ENCODE measurements at places on chromosomes 12 and 14. TPM values are rescaled to one million over a fixed set of nuclear protein-coding genes. Genes with fewer than 3 reads are reported as not detected.

DNA sequence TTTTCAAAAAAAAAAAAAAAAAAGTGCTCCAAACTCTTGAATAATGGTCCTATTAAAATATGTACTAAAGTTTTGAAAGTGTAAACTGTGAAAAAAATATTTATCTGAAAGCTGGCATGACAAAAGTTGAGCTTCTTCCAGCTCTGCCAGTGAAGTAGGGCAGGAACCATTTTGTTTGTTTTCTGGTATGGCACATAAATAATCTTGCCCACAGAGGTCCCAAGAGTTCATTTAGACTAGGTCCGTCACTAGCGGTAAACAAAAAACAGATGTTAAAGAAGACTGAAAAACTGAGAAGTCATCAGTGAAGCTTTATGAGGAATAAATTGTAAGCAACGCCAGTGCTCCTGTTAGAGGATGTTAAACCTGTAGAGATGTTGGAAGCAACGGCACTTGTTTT lies 7.0 kb downstream of the ERP27 start:
- DNase-seq: no peak

- no peak for DNase-seq
Measured at GRCh38 chr14:53709381-53709780, 247.2 kb downstream of the BMP4 start.

GRCh38 chr12:121857322-121858246 lies 1.1 kb downstream of the HPD start:
- DNase-seq: no peak

DNA sequence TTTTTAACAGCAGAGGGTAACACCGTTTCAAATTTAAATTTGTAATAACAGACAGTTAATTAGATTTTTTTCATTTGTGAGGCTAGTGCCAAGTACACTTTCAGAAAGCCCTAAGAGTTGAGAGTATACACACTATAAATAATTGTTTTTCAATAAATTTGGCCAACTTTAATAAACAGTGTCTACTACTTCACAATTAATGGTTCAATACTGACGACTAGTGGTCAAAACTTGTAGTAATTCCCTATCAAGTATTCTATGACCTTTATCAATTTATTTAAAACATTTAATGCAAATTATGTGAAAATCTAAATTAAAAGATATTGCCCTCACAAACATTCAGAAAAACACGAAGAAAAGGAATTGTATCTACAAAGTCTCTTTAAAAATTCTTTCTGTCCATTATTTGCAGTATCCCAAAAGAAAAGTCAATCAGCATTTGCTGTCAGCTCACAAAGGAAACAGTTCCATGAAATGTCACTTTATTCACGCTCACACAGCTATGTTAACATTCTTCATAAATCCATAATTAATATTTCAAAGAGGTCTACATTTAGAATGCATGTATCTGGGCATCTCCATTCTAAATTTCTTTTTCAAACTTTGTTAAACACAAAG lies 91.2 kb downstream of the CEP128 start:
- DNase-seq: peak; percentile 21

- no peak for DNase-seq
Measured at GRCh38 chr12:46660719-46661109, 165.1 kb downstream of the SLC38A4 start.

GRCh38 chr12:120677765-120678473 lies 9.0 kb upstream of the MLEC start:
- no peak for DNase-seq

DNA sequence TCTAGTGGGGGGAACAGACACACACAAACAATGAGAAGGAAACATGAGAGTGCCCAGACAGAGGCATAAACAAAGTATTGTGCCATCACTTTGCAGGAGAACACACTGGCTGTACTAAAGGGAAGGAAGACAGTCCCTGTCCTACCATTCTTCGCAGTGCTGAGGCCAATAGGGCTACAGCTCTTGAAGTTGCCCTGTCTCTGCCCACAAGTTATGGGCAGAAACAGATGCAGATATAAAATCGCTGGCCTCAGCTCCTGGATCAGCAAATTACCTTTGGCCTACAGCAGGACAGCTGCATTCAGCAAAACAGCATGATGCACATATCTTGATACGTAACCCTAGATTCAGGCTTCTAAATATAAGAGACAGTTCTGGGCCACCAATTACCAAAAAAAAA lies 23.0 kb upstream of the PRKAB1 start:
- DNase-seq: no peak

DNA sequence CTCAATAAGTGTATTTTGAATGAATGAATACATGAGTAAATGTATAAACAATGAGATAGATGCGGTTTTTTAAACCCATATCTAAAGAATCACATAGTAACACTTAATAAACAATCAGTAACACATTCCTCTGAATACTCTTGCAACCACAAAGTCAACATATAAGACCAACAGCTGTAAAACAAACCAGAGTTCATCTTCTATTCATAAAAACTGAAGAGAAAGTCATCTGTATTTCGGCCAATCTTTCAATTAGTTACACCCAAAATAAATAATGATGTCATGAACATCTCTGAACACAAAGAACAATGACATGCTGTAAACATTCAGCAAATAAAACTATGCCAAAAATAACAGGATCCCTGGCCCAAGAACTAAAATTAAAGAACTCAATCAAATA lies 47.2 kb downstream of the ARMH4 start:
- DNase-seq: no peak

GRCh38 chr14:34403646-34404045 lies 58.4 kb downstream of the SPTSSA start:
- no peak for DNase-seq

- DNase-seq: no peak
Measured at GRCh38 chr14:97692084-97692483, 894.9 kb downstream of the VRK1 start.

GRCh38 chr12:110578694-110579534 lies 4.2 kb downstream of the PPTC7 start:
- DNase-seq: peak; percentile 88

- no peak for DNase-seq
Measured at GRCh38 chr12:1766110-1766509, 54.3 kb upstream of the LRTM2 start.

GRCh38 chr12:127162307-127162706 lies 1104.7 kb upstream of the TMEM132C start:
- peak; percentile 23 for DNase-seq

GRCh38 chr12:64877363-64878004 lies 53.0 kb downstream of the TBC1D30 start:
- no peak for DNase-seq

DNA sequence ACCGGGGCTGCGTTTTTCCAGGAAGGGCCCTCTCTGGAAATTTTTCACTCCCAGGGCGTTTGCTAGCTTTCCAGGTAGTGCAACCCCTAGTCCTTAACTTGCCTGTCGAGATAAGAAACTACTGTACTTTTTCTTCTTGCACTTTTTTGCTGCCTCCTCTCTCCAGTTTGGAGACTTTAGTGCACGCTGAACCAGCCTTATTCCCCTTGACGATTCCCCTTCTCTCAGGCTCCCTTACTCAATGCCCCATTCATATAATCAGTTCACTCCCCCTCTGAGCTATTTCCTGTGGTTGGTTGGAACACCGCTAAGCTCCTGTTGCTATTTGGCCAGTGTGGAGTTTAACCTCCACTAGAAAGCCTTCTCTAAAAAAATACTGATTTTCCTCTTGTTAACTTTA lies 682 bp downstream of the CREBL2 start:
- no peak for DNase-seq

DNA sequence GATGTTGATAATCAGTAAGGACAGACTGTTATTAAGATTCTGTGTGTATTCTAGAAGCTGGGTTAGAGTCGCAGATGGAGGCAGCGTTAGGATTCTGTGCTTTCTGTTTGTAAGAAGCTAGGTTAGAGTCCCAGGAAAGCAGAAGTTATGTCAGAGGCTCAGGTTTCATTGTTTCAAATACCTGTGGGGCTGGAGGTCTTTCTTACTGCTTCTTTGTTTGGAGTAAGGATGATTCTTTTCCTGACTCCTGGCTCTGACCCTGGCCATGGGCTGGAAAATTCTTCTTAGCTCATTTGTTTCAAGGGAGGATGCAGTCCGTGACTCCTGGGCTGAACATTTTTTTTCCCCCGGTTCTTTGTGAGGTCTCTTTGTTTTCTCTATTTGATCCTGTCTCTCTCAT lies 5.2 kb downstream of the MUCL1 start:
- DNase-seq: no peak

GRCh38 chr12:1517007-1517406 lies 77.4 kb downstream of the FBXL14 start:
- no peak for DNase-seq

GRCh38 chr12:4450551-4451112 lies 5.0 kb upstream of the FGF6 start:
- DNase-seq: no peak

GRCh38 chr12:84910549-84911241 lies 1.9 kb downstream of the SLC6A15 start:
- DNase-seq: no peak

- no peak for DNase-seq
Measured at GRCh38 chr14:37013078-37013477, 159.3 kb downstream of the SLC25A21 start.

DNA sequence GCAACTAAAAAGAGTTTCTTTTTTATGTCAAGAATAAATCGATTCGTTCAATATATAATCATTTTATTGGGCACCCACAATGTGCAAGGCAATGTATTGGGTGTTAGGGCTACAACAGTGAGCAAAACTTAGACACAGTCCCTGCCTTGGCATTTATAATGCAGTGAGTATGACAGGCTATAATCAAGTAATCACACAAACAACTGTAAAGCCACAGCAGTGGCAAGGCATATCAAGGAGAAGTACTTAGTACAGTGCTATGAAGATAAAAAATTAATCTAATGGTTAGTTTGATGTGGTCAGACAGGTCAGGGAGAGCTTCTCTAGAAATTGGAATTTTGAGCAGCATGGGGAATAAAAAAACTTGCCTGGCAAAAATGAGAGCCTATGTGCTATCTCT lies 39.5 kb upstream of the OTOGL start:
- no peak for DNase-seq

DNA sequence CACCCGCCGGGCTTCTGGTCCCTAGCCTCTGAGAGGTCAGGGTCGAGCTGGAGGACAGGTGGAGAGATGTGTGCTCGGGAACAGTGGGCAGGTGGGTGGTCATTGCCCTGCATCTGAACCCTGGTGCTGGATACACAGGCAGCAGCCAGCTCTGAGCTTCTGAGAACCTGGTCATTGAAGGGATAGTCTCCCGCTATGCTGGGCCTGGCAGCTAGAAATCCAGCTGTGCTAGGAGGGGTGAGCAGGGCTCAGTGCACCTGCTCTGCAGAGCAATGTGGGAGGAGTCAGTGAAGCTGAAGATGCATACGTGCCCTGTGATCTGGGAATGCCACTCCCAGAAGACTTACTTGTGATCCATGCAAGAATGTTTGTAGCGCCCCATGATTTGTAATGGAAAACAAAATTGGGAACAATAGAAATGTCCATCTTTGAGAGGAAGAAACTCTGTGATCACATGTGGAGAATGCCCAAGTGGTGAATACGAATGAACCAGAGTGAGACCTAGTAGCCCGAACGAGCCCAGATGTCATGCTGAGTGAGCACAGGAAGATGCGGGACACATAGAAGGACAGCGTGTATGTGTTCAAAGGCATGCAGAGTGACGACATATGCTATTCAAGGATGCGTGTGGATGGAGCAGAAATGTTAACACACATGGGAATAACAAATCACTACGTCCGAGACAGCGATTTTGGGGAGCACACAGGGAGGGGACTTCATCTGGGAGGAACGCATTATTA lies 63.4 kb downstream of the AACS start:
- DNase-seq: no peak

DNA sequence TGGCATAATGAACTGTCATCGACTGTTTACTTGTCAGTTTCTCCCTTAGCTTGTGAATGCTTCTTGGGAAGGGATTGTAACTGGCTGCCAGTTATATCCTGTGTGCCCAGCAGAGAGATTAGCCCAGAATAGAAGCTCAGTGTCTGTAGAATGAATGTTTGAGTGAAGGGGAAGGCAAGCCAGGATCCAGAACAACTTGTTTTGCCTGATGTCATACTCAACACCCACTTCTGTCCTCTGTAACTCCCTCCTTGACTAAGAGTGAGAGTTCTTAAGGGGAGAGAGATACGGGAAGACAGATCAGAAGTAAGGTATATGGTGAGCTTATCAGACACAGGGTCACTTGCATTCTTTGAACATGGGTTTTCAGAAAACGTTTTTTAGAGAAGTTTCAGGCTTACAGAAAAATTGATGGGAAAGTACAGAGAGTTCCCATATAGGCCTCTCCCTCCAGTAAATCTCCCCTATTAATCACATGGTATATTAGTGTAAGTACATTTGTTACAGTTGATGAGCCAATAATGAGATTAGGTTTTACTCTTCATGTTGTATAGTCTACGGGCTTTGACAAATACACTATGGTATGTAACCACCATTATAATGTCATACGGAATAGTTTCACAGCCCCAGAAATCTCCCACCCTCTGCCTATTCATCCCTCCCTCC lies 5.6 kb upstream of the SPPL3 start:
- DNase-seq: no peak

DNA sequence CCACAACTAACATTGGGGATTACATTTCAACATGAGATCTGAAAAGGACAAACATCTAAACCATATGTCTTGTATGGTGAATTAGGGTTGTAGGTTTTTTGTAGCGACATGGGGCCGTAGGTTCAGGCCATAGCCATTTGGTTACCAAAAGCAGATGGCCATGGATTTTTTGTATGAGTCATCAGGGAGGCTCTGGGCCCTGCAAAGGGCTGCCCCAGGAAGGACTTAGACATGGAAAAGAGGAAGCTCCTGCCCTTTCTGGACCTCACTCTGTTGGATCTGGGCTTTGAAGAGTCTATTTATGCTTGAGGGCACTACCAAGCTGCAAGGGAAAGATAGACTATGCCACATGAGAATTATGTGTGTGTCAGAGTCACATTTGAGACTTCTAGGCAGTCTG lies 89.3 kb upstream of the DHRS4 start:
- no peak for DNase-seq

DNA sequence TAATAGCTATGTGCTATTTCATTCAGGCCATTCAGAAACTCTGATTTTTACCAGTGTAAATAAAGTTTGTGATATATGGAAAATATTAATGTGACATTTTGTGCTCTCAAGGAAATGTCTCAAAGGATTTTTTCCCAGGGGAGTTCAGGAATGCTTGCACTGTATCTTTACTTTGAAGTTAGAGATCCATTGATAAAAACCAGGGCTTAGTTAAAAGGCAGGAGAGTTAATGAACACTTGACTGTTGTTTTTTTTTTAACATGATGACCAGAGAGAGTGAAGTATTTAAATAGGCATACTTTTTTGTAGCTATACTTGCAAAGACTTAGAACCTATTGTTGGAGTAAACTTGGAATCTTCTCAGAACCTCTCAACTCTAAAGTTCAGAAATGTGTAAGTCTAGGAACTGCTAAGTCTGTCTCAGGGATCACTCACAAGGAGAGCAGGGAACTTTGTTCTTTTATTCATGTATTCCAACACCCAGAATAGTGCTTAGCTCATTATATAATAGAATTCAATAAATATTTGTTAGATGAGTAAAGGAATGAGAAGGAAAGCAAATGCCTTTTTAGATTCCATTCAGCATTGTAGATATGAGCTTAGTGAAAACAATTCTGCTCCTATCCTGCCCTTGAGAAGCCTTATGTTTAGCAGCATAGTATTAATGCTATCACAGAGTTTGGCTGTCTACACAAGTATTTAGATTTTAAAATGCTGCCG lies 117.5 kb downstream of the DAAM1 start:
- no peak for DNase-seq

Gene RIMKLB
- total RNA-seq: 0.39 TPM

Gene ACSM4
- not detected for total RNA-seq

Gene TMEM121
- total RNA-seq: 5.5 TPM

Gene PSMB5
- total RNA-seq: 212 TPM

Gene LMNTD1
- total RNA-seq: not detected

Gene DPPA3
- total RNA-seq: not detected

Gene DIO2
- 0.10 TPM for total RNA-seq

Gene IRAK4
- 6.9 TPM for total RNA-seq

Gene PAPLN
- 9.6 TPM for total RNA-seq

Data from HCT116 (cell line).